Suppressor macrophage treated with lipopolysaccharide for 4 hours (primary cell): ENCODE measurements at places on chromosomes 4 and X.
A peak's percentile ranks its signal among the peaks of the same experiment; 100 is the strongest.

- peak; percentile 87 for DNase-seq
Observed at GRCh38 chrX:12946838-12947544, 27.9 kb upstream of the TMSB4X start.

DNA sequence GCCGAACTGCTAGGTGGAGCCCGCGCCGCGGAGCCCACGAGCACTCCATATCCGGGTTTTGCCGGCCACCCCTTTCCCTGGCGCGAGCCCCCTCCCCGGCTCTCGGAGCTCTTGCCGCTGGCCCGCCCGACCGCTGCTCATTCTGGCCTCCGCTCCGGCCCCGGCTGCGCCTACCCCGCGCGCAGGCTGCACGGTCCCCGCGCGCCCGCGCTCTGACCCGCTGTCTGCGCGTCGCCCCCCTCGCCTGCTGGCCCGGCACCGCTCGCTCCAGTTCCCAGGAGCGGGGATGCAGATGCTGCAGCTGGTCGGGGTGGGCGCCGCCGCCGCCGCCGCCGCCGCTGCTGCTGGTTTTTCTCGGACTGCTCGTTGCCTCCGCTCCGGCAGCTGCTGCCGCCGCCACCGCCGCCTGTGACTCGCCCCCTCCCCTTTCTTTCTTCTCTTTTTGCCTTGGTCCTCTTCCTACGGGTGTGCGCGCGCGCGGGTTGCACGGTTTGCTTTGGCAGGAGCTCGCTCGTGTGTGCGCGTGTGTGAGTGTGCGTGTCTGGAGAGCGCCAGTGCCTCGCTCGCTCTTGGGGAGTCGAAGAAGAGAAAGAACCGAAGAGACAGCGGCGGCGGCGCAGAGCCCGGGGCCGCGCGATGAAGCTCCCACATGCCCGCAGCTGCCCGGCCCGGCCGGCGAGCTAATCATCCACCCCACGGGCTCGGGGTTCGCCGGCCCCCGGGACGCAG lies at the start of gene ADGRL3:
Gene ADGRL3 (plus strand): TSS at position 140 of the 729 bp plus-strand sequence.
- DNase-seq: no peak

DNA sequence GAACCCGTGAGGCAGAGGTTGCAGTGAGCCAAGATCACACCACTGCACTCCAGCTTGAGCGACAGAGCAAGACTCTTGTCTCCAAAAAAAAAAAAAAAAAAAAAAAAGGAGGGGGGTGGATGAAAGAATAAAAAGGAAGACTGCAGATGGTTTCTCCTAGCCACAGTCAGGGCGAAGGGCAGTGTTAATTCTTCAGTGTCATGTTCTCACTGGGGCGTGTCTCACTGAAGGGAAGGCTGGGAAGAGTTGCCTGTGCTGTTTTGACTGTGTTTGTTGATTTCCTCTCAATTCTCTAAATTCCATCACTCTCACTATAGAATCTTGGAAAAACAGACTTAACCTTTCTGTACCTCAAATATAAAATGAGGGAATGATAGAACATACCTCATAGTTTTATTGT lies 71.6 kb upstream of the DHX15 start:
- DNase-seq: no peak

- DNase-seq: no peak
Observed at GRCh38 chr4:88189881-88190585, 31.6 kb upstream of the ABCG2 start.

DNA sequence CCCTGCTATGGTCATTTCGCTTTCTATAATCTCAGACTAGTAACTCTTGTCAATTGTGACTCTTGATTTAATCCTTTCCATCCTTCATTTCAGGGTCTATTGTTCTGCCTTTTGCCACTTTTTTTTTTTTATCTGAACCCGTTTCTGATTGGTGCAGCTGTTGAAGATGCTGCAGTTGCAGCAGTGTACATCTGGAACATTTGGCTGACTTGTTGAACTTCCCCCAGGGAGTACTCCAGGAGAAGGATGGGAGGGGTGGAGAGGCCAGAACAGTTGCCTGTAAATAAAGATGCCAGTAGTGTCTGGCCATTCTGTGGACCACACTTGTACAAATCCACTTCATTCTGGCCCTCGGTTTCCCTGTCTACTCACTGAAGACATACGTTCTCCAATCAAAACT lies 1.0 kb upstream of the EDA start:
- no peak for DNase-seq

- no peak for DNase-seq
Observed at GRCh38 chr4:113742643-113743042, 18.9 kb downstream of the CAMK2D start.

DNA sequence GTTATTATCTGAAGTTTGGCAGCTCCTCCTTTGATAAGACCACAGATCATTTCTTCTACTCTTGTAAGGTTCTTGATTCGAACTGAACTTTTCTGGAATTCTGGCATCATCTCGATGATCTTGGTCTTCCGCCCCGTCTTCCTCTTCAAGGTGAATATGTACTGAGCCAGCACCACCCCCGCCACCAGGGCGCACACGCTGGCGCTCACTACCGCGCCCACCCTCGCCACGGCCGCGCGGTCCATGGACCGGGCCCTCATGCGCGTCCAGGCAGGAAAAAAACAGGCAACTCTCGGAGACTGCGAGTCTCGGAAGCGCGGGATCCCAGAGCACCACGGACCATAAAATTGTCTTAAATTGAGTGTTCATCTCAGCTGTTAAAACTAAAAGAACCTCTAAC lies 458.4 kb upstream of the NDST3 start:
- no peak for DNase-seq

- no peak for DNase-seq
Observed at GRCh38 chr4:2482693-2483092, 13.8 kb downstream of the RNF4 start.

- DNase-seq: peak; percentile 64
Observed at GRCh38 chr4:177005674-177006230, 213.0 kb upstream of the VEGFC start.

GRCh38 chr4:101242441-101242840 lies 104.9 kb downstream of the PPP3CA start:
- DNase-seq: no peak

DNA sequence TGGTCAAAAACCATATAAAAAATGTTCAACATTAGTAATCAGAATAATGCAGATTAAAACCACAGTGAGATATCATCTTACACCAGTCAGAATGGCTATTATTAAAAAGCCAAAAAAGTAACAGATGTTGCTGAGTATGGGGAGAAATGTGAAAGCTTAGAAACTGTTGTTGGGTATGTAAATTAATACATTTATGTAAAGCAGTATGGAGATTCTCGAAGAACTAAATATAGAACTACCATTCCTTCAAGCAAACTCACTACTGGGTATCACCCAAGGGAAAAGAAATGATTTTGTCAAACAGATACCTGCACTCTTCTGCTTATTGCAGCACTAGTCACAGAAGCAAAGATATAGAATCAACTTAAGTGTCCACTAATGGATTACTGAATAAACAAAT lies 576.4 kb upstream of the EPHA5 start:
- DNase-seq: no peak

DNA sequence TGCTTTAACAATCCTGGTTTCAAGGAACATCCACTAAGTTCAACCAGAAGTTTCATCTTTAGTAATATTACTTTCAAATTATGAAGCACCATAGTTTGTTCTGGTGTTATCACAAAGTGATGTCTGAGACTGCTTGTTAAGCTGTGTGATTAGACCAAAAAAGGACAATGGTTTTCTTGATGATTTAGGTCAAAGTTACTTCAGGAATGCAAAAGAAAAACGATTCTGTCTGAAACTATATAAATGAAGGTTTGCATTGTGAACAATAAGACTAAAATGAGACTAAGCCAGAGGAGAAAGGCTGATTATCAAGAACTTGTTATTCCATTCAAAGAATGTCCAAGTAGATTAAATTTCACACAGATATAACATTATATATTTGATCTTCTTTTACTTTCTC lies 122.4 kb upstream of the ETNPPL start:
- no peak for DNase-seq
